ENCODE measurements at places on chromosomes 7 and 10. TPM values are rescaled to one million over a fixed set of nuclear protein-coding genes. Genes with fewer than 3 reads are reported as not detected.

Gene MACROH2A2
- total RNA-seq: 6.2 TPM

Gene MYH16
- total RNA-seq: not detected

Gene MOGAT3
- not detected for total RNA-seq

Gene PLXDC2
- total RNA-seq: 0.09 TPM

- no peak overlapping the region for H3K4me3 ChIP-seq
- H3K4me1 ChIP-seq: no peaks in the 10 kb centered on the region
- H3K36me3 ChIP-seq: peaks cover 2% of the 10 kb centered on the region
- DNase-seq: no peak
- peaks cover 22% of the 10 kb centered on the region for H3K27me3 ChIP-seq
Measured at GRCh38 chr10:123381224-123381623, 227.0 kb downstream of the BUB3 start.

- no peaks in the 10 kb centered on the region for H3K27me3 ChIP-seq
- H3K27ac ChIP-seq: no peak overlapping the region
- peaks cover 20% of the 10 kb centered on the region for H3K36me3 ChIP-seq
- peaks cover 48% of the 10 kb centered on the region for H3K4me1 ChIP-seq
- no peak for DNase-seq
Measured at GRCh38 chr7:7647495-7648036, 7.0 kb downstream of the UMAD1 start.

All from activated T-cell treated with anti-CD3 and anti-CD28 coated beads, Interleukin-2, amount 50 U/mL, for 72 hours (primary cell).